Epithelial cell of alveolus of lung (primary cell): ENCODE measurements at places on chromosomes 4 and X. TPM values are rescaled to one million over a fixed set of nuclear protein-coding genes. Genes with fewer than 3 reads are reported as not detected.

The TRAM1L1 gene
- 4.1 and 5.2 TPM in 2 replicates for total RNA-seq

The CSN1S1 gene
- not detected in 2 replicates for total RNA-seq

The SPCS3 gene
- total RNA-seq = 69.1 and 99.2 TPM in 2 replicates

The USP26 gene
- not detected in 2 replicates for total RNA-seq

The PDLIM3 gene
- 15.9 and 90.0 TPM in 2 replicates for total RNA-seq

The CITED1 gene
- total RNA-seq = not detected in 2 replicates

The SLBP gene
- 60.4 and 63.5 TPM in 2 replicates for total RNA-seq

The SLC2A9 gene
- total RNA-seq = 1.8 and 4.1 TPM in 2 replicates

The NPY5R gene
- total RNA-seq = not detected in 2 replicates

The OPHN1 gene
- total RNA-seq = 2.0 and 3.1 TPM in 2 replicates

The TLR10 gene
- 0.13 TPM in 1 of 2 replicates, not detected in the other for total RNA-seq

The CSAG2 gene
- total RNA-seq = not detected in 2 replicates

The TLR2 gene
- total RNA-seq = 0.08 and 3.2 TPM in 2 replicates

The ARMCX6 gene
- total RNA-seq = 30.0 and 30.3 TPM in 2 replicates

The TCP11X2 gene
- not detected in 2 replicates for total RNA-seq

The TRIM61 gene
- 2.5 and 2.7 TPM in 2 replicates for total RNA-seq
